ENCODE measurements at places on chromosomes 1 and 21. TPM values are rescaled to one million over a fixed set of nuclear protein-coding genes. Genes with fewer than 3 reads are reported as not detected.

DNA sequence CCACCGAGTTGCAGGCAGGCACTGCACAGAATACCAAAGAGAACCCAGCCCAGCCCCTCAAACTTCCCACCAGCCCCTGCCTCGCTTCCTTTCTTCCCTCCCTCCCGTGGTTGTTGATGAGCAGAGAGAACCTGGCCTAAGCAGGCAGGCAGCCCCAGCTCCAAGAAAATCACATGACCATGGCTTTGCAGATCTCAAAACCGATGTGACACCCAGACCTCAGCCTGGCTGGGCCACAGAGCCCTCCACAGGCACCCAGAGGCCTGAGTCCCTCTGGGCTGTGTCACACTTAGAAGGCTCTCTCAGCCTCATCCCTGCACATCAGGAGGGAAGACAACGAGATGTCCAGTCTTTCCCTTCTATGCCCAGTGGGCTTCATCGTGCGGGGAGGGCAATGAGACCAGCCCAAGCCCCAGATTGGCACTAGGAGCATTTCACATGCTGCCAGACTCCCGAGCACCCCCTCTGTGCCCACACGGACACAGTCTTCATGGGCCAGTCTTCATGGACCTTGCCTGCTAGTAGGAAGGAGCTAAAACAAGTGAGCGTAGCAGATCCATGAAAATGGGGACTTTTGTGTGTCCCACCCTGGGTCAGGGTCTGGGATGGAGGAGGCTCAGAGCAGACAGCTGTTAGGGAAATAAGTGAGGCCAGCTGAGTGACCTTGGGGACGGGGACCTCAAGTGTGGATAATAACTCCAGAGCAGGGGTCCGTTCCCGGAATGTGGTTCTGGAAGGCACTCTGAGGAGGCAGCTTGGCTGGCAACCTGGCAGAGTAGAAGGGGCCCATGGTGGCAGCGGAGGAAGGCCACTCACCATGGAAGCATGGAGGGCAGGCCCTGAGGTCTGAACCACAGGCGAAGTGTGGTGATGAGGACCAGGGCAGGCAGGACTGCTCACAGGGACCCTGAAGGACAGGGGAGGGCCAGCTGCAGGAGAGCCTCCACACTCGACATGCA is 204.4 kb upstream of the VAMP3 start:
- DNase-seq = no peak

GRCh38 chr1:70667494-70668170 is 256.6 kb downstream of the CTH start:
- no peak for DNase-seq

- no peak for DNase-seq
Observed at GRCh38 chr1:98939471-98939870, 65.2 kb downstream of the PLPPR5 start.

GRCh38 chr1:54200519-54200997 is 591 bp downstream of the MRPL37 start:
- DNase-seq = no peak

- no peak for DNase-seq
Observed at GRCh38 chr1:5329068-5329739, 663.0 kb downstream of the NPHP4 start.

DNA sequence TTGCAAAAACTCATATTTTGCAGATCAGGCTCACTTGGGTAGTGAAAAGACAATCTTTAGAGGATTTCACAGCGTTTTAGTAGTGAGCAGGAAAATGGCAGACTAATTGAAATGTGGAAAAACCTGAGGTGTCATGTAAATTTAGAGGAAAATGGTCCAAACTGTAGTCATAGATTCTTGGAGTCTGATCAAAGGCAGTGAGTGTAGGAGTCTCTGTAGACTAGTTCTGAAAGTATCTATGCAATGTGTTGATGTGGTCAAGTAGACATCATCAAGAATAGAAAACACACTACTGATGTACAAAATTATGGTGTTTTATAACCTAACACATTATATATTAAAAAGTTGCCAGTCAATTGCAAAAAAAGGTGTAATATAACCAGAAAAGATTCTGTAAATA is 143.2 kb upstream of the C1orf105 start:
- DNase-seq = no peak

GRCh38 chr1:25563330-25564215 is 20.2 kb downstream of the LDLRAP1 start:
- DNase-seq = no peak

- DNase-seq = no peak
Observed at GRCh38 chr1:3717041-3717714, 35.1 kb upstream of the CCDC27 start.

- no peak for DNase-seq
Observed at GRCh38 chr1:77010937-77011336, 143.7 kb downstream of the ST6GALNAC5 start.

- DNase-seq = no peak
Observed at GRCh38 chr1:938711-939489, 15.2 kb downstream of the SAMD11 start.

OR10K2 gene
- total RNA-seq = not detected

SH2D1B gene
- total RNA-seq = not detected

NUDT4B gene
- total RNA-seq = not detected

SMYD2 gene
- 45.7 TPM for total RNA-seq

UQCRH gene
- total RNA-seq = 376 TPM
